Spinal cord (tissue), 10 donors: ENCODE measurements at places on chromosomes 11 and 22. TPM values are rescaled to one million over a fixed set of nuclear protein-coding genes. Genes with fewer than 3 reads are reported as not detected.

GSTT2B gene
- total RNA-seq: 5.5 TPM

GRCh38 chr22:20118300-20119020, 1.4 kb upstream of the TRMT2A start:
- peak overlapping the region; percentile 66 for H3K4me3 ChIP-seq
- H3K27me3 ChIP-seq: no peaks in the 10 kb centered on the region
- DNase-seq: no peak
- H3K36me3 ChIP-seq: peaks cover 78% of the 10 kb centered on the region

DNA sequence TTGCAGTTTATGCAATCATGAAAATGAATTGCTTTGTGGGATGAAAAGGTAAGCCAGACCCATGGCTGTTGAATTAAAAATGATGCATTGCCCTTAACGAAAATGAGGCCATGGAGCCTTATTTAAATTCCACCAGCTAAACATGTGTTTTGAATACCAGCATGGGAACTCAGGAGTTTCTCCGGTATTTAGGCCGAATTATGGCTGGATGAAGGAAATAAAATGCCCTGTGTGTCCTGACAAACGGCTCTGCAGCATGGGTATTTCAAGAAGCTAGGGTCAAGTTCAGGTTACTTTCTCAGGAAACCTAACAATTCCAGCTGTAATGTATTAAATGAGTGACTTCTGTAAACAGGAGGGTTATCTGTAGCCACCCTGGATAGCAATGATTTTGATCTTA, 38.3 kb downstream of the AMOTL1 start:
- H3K36me3 ChIP-seq: peaks cover 3% of the 10 kb centered on the region
- H3K4me3 ChIP-seq: no peak overlapping the region
- no peaks in the 10 kb centered on the region for H3K27me3 ChIP-seq
- peaks cover 7% of the 10 kb centered on the region for H3K4me1 ChIP-seq
- no peak for DNase-seq

DNA sequence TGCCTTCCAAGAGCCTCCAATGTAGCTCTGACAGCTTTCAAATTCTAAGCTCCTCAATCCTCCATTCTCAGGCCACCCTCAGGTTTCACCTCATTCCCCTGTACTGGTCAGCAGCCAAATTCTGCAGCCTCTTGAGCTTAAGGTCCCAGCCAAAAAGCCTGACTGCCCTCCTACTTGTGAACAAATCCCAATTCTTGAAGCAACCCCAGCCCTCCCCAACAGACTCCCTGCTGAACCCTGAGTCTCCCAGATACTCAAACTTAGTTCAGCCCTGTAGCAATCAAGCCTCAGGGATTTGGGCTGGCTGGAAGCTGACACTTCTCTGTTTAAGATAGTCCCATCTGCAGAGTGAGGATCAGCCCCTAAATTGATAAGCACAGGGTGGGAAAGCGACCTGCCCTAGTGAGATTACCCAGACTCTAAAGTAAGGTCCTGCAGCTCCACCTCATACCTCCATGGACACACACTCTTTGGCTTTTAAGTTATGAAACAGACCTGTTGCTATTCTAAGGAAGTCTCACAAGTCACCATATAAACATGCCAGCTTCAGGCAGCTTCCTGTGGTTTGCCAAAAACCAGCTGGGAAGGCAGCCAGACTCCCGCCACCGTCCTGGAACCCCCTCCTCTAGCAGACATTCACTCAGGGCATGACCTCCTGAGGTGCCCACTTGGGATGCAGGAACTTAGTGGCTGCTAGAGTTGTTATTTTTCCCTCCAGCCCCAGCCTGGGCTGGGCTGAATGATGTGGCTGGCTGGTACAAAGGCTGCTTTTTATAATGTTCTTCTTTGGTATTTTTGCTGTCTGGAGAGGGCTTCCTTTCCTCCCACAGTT, 82.5 kb upstream of the PICALM start:
- H3K4me1 ChIP-seq: peaks cover 18% of the 10 kb centered on the region
- H3K27me3 ChIP-seq: no peaks in the 10 kb centered on the region
- H3K27ac ChIP-seq: peak overlapping the region; percentile 78

DNA sequence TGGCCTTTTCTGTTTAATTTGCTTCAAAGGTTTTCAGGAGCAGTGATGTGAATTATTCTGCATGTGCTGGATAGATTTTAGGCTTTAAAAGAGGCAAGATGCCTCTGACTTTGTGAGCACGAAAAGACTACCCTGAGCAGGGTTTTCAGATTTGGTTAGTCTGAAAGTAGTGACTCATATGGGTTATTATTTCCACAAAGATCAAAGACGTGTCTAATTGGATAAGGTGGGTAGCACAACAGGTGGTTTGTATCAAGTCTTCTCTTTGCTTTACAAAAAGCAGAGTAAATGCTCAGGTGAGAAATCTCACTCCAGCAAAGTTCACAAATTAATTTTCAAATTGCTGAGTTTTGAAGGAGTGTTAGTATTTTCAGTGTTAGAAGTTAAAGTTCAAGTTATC, 37.6 kb upstream of the DBX1 start:
- no peak for DNase-seq
- no peaks in the 10 kb centered on the region for H3K4me1 ChIP-seq
- peaks cover 48% of the 10 kb centered on the region for H3K27me3 ChIP-seq
- no peak overlapping the region for H3K4me3 ChIP-seq

ADM2 gene
- total RNA-seq: 0.06 TPM

BTG4 gene
- not detected for total RNA-seq

FOLR3 gene
- 0.89 TPM for total RNA-seq

GRCh38 chr22:34972191-34972897, 93.6 kb upstream of the ISX start:
- H3K4me1 ChIP-seq: peaks cover 2% of the 10 kb centered on the region
- H3K27ac ChIP-seq: no peak overlapping the region
